Stomach (tissue), 19 donors: ENCODE measurements at places on chromosomes 2 and 18.

GRCh38 chr2:108542071-108542470 is 7.8 kb downstream of the LIMS1 start:
- DNase-seq: peak; percentile 54

DNA sequence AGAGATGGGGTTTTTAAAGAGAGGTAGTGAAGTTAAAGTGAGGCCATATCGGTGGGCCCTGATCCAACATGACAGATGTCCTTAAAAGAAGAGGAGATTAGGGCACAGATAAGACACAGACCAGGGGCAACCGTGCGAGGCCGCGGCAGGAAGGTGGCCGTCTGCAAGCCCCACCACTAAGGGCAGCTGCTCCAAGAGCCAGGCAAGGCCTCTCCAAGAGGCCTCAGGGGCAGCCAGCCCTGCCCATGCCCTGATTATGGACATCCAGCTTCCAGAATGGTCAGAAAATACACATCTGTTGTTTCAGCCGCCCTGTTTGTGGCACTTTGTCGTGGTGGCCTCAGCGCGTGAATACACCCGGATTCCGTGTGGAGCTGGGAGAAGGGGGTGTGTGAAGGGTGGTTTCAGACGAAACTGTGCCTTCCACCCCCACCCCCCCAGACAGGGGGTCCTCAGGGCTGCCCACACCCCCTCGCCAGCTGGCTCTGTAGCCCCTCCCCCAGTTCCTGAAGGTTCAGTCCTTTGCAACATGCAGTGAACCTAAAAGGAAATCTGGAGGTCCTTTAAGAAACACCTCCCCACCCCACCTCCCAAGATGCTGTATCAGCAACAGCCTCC is 74.1 kb upstream of the SMAD7 start:
- no peak for DNase-seq

- no peak for DNase-seq
These were observed 6.9 kb downstream of the CREG2 start for GRCh38 chr2:101380376-101380775.

GRCh38 chr2:105291981-105292380 is 37.6 kb downstream of the TGFBRAP1 start:
- no peak for DNase-seq

DNA sequence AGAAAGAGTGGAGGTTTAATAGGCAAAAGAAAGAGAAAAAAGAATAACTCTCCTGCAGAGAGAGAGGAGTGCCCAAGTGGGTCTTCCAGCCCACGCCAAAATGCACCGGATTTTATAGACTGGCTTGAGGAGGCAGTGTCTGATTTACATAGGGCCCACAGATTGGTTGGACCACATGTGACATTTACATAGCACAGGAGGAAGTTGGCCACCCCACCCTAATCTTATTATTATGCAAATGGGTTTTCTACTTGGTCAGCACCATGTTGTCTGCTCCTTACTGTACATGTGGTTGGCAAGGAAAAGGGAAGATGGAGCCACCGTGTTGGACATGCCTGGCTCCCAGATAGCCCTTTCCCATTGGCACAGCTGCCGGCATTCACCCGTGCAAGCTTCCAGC is 56.8 kb downstream of the SP110 start:
- DNase-seq: no peak

GRCh38 chr2:38959938-38960608 is 70.4 kb downstream of the ARHGEF33 start:
- DNase-seq: peak; percentile 97

DNA sequence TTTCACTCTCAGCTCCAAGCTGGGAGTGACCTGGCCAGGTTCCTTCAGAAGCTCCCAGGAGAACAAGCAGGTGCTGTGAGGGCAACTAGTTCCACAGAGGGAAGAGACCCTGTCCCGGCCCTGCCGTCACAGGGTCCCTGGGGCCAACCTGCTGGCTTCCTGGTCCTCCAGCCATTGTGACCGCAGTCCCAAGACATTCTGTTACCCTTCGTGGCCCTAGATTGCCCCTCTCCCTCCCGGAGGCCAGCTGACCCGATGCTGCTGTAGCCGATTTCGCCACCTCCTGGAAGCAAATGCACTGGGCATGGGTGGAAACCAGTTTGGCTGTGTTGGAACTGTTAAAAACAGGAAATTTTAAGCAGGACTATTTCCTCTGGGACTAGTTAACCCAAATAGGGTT is 55.4 kb downstream of the EPAS1 start:
- no peak for DNase-seq

DNA sequence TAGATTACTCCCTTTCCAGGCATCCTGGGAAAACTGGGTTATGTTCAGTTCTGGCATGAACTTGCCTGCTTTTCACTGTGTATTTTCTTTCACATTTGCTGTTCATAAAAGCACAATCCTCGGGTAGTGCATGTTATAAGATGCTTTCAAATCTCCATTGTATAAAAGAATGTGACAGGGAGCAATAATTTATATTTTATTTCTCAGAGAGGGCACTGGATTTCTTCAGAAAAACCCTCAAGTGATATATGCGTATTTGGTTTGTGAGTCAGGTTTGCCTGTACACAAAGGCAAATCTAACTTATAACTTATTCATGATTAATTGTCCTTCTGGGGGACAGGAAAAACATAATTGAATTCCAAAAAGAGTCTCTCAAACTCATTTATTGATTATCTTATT is 440.7 kb upstream of the MMADHC start:
- no peak for DNase-seq

GRCh38 chr2:219178377-219179175 is 501 bp downstream of the RETREG2 start:
- peak; percentile 78 for DNase-seq

GRCh38 chr2:45634223-45634622 is 17.3 kb upstream of the PRKCE start:
- DNase-seq: no peak

DNA sequence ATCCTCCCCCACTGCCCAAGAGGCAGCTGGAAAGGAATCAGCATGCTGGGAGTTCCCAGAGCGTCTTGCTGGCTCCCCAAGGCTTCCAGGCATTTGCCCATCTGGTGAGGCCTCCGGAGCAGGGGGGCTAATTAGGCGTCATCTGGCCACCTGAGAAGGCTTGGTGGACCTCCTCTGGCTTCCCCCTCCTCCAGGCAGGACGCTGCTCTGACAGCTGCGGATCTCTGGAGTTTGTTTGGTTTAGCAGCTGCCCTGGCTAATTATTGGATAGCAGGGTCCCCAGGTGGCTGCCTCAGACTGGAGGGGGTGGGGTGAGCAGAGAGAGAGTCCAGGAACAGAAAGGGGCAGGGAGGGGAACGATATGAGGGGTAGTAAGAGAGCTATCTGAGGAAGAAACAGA is 425.2 kb upstream of the MEX3C start:
- DNase-seq: no peak

DNA sequence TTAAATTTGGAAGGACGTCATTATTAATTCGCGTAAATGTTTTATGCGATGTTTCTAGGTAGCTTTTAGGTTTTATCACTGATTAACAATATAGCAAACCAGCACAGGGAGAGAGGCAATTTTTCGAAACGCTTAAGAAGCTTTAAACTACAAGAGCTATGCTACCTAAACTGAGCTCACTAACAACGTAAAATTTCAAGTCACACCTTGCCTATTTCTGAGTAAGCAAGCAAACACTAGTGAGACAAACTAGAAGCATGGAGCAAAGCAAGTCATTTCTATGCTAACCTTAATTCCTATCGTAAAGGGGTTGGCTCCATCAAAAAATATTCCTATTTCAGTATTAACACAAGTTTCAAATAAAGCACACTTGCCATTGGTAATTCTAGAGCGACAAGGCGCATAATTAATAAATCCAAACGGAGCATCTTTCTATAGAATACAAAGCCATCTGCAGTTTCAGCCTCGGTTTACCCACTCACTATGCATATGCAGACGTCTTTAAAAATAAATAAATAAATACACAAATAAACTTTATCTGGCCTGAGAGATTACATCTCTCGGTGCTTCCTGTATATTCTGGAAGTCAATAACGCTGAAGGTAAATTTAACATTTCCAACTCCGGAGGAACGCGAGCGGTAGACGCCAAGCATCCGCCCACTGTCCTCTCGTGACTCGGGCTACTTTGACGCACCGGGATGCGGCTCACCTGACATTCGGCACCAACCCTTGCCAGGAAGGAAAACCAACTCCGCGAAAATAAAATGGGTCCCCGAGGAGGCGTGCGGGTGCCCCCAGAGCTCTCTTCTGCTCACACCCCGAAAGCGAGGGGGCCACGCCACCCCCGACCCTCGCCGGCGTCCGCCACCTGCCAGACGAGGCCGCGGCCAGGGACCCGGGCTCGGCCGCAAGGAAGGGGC is 947 bp downstream of the ITSN2 start:
- DNase-seq: peak; percentile 52

DNA sequence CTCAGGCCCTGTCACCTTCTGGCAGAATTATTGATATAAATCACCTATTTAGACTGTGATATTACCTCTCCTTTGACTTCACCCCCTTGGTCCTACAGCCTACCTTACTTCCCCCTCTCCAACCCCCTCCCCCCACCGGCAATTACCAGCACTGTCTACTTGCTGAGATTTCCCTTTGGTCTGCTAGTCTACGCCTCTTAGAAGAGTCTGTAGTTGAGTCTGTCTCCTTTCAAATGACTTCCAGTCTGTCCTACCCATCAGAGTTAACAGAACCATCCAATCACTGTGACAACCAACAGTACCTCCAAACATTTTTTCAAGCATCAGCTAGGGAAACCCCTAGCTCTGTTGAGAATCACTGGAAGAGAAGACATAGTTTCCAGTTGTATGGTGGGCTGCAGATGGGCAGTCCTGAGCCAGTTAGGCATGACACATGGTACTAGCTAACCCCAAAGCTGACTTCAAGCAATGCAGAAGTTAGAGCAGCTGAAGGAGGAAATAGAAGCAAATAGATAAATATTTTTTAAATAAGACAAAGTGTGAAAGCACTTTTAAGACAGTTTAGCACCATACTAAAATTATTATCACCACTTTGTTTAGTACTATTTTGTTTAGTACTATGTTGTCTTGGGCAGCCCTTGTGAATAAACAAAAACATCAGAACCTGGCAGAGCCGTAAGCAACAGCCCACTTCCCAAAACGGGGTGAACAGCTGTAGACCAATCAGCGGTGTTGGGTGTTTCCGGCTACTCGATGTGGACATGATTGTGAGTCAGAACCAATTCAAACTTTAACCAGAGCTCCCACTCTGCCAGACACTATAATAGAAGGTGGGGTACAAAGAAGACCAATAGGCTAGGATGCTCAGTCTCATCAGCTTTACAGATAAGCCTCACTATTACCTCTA is 2.7 kb upstream of the ASNSD1 start:
- no peak for DNase-seq

- DNase-seq: no peak
These were observed 14.1 kb downstream of the ADD2 start for GRCh38 chr2:70753902-70754301.

- DNase-seq: peak; percentile 76
These were observed 153.0 kb downstream of the ZFP36L2 start for GRCh38 chr2:43073401-43073825.

DNA sequence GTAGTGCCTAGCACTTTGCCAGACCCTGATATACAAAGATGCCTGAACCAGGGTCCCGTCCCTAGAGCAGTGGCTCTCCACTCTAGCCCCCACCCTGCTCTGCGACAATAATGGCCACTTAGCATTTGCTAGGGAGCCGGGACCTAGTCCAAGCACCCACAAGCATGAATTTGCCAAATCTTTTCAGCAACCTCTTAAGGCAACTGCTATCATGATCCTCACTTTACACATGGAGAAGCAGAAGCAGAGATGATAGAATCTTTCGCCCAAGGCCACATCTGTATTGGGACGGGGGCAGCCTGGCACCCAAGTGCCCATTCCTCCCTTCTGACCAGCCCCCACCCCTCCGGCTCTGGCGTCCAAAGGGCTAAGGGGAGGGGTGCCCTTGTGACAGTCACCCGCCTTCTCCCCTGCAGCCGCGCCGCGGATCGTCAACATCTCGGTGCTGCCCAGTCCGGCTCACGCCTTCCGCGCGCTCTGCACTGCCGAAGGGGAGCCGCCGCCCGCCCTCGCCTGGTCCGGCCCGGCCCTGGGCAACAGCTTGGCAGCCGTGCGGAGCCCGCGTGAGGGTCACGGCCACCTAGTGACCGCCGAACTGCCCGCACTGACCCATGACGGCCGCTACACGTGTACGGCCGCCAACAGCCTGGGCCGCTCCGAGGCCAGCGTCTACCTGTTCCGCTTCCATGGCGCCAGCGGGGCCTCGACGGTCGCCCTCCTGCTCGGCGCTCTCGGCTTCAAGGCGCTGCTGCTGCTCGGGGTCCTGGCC is 13.0 kb downstream of the SIGLEC15 start:
- DNase-seq: no peak

DNA sequence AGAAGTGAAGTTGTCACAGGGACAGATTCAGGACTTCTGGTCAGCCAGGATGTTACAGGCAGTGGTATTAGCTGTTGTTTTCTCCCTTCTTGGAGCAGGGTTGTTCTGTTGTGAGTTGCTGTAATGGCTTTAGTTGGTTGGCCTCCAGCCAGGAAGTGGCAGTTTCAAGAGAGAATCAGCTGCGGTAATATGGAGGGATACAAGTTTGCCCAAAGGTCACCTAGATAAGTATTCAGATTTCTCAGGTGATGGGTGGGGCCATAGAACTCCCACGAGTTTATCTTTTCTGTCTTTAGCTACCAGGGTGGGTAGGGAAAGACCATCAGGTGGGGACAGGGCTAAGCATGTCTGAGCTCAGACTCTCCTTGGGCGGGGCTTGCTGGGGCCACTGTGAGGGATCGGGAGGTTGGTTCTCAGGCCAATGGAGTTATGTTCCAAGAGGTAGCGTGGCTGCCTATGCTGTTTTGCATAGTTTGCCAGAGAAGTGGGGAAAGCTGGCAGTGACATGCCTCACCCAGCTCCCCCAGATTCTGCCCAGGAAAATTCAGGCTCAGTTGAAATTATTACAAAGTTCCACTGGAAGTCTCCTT is 640.4 kb upstream of the CHAC2 start:
- DNase-seq: no peak

DNA sequence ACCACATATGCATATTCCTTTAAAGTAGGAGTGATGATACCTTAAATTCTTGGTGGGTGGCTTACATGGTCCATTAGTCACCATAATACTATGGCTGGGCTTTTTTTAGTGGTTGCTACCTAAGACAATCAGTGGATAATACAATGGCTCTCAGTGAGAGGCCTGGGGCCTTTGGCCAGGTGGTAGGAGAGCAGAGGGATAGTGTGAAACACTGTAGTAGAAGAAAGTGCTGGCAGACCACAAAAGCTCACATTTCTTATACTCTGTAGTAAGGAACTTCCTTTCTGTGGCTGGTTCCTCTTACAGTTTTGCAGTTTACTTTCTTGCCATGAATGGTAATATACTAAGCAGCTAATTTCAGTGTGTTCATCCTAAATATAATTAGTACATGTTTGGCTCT is 583.5 kb downstream of the XIRP2 start:
- DNase-seq: no peak

GRCh38 chr18:68035774-68036522 is 519.4 kb upstream of the DSEL start:
- no peak for DNase-seq

DNA sequence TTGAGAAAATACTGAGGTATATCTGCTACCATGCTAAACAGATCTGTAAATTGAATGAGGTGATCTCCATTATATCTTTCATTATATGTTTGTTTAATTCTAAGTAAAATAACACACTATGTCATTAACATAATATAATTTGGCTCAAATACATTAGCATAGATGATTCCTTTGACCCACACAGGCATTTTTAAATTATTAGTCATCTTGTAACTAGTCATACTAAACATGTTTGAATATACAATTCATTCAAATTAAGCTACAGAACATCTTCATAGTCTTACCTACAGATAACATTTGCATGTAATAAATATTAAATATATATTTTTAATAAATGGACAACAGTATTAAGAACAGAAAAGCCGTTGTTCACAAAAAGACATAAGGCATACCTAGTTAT is 52.7 kb upstream of the KYNU start:
- DNase-seq: no peak

- peak; percentile 79 for DNase-seq
These were observed 81.5 kb downstream of the PRPF40A start for GRCh38 chr2:152635635-152636298.
